ENCODE measurements at places on chromosomes 4 and X.

DNA sequence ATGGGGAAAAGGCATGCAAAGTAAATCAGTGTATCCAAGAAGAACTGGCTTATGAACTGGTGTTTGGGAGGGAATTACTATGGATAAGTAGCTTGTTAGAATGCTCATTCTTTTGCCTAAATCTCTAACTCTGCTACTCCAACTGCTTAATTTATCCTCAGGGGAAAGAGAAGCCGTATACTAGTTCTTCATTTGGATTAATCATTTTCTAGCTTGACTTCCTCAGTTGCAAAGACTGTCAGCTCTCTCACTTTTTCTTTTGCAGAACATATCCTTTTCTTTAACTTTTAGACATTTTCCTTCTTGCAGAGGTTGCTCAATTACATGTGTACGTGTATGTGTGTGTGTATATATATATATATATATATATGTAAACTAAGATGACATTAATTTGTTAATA, 21.9 kb downstream of the GPRIN3 start:
- no peak for DNase-seq
- H3K4me3 ChIP-seq = peak overlapping the region; percentile 19
- peak overlapping the region; percentile 57 for H3K27ac ChIP-seq
- no peaks in the 10 kb centered on the region for H3K27me3 ChIP-seq
- H3K36me3 ChIP-seq = peaks cover 35% of the 10 kb centered on the region
- H3K4me1 ChIP-seq = peaks cover 94% of the 10 kb centered on the region

DNA sequence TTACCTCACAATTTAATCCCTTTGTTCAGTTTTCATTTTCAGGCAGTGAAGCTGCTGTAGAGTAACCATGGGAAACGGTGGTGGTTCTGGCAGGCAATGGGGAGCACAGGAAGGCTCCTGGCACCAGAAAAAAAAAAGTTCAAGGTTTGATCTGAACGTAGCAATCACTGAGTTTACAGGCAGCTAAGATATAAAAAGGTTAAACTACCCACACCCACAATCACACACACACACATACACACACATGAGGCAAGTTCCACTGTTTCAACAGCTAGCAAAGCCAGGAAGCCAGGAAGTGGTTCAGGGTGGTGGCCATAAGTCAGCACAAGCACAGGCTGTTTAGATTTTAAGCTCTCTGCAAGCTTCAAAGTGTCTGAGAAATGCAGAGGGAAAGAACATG, at the start of gene SULT1B1:
Gene SULT1B1 (minus strand): TSS at position 166 of the 400 bp plus-strand sequence. CDS start 5,403 bp downstream, outside the sequence.
- H3K4me3 ChIP-seq = peak within 1 kb of the TSS; percentile 84
- H3K27ac ChIP-seq = peak within 1 kb of the TSS; percentile 97

DNA sequence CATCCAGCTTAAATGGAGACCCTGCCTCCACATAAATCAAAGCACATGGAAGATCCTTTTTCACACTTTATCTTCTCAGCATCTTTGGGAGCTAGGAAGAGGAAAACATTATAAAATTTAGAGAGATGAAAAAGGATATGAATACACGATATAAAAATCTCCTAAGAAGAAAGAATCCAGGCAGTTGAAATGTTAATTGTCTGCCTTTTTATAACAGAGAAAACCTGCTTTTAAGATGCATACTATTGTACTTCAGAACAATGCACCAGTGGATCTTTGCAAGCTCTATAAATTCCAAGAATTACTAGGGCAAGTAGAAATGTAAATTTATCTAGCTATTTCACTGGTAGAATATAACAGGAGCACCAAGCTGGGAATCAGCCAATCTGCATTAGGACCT, 300.3 kb upstream of the GALNT7 start:
- no peak overlapping the region for H3K4me3 ChIP-seq
- H3K27me3 ChIP-seq = peaks cover 2% of the 10 kb centered on the region
- no peaks in the 10 kb centered on the region for H3K4me1 ChIP-seq
- no peak for DNase-seq
- no peak overlapping the region for H3K27ac ChIP-seq
- H3K36me3 ChIP-seq = no peaks in the 10 kb centered on the region

GRCh38 chr4:63728480-63729177, 680.6 kb downstream of the TECRL start:
- no peaks in the 10 kb centered on the region for H3K36me3 ChIP-seq
- no peaks in the 10 kb centered on the region for H3K4me1 ChIP-seq
- no peak for DNase-seq
- no peak overlapping the region for H3K4me3 ChIP-seq
- no peak overlapping the region for H3K27ac ChIP-seq
- H3K27me3 ChIP-seq = no peaks in the 10 kb centered on the region

GRCh38 chr4:32929796-32930699, 2209.9 kb downstream of the PCDH7 start:
- no peak overlapping the region for H3K4me3 ChIP-seq
- no peaks in the 10 kb centered on the region for H3K27me3 ChIP-seq
- no peaks in the 10 kb centered on the region for H3K36me3 ChIP-seq
- DNase-seq = no peak
- no peaks in the 10 kb centered on the region for H3K4me1 ChIP-seq

- no peak for DNase-seq
- H3K4me3 ChIP-seq = no peak overlapping the region
- H3K27me3 ChIP-seq = no peaks in the 10 kb centered on the region
- no peaks in the 10 kb centered on the region for H3K36me3 ChIP-seq
These were observed 24.0 kb downstream of the TECRL start for GRCh38 chr4:64385220-64385619.

DNA sequence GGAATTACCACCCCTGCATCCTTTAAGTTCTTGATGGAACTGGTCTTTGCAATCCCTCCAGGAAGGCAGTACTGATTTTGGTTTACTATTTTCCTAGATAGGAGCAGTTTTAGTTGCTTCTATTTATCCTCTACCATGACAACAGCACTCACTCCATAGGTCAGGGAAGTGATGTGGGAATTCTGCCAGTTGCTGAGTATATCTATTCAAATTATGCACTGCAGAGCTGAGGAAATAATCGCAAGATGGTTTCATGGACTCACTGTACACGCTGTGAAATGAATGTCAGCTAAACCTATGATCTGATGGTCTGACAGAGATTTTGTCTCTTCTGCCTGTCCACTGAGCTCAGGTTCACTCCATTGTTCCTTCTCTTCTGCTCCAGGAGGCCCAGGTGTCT, 135.8 kb downstream of the FAAH2 start:
- no peaks in the 10 kb centered on the region for H3K4me1 ChIP-seq
- no peak overlapping the region for H3K27ac ChIP-seq
- no peak for DNase-seq
- H3K36me3 ChIP-seq = peaks cover 4% of the 10 kb centered on the region

- no peak overlapping the region for H3K4me3 ChIP-seq
- H3K27ac ChIP-seq = no peak overlapping the region
- DNase-seq = no peak
- H3K36me3 ChIP-seq = no peaks in the 10 kb centered on the region
- no peaks in the 10 kb centered on the region for H3K4me1 ChIP-seq
- H3K27me3 ChIP-seq = peaks cover 2% of the 10 kb centered on the region
These were observed 85.4 kb downstream of the SH3RF1 start for GRCh38 chr4:169185133-169185956.

- no peak overlapping the region for H3K27ac ChIP-seq
- no peaks in the 10 kb centered on the region for H3K36me3 ChIP-seq
- no peak for DNase-seq
- H3K27me3 ChIP-seq = no peaks in the 10 kb centered on the region
- H3K4me1 ChIP-seq = no peaks in the 10 kb centered on the region
These were observed 48.4 kb upstream of the PAK3 start for GRCh38 chrX:111047575-111047974.

GRCh38 chrX:37986893-37987292, 19.5 kb upstream of the SYTL5 start:
- H3K4me3 ChIP-seq = no peak overlapping the region
- no peaks in the 10 kb centered on the region for H3K36me3 ChIP-seq
- no peaks in the 10 kb centered on the region for H3K27me3 ChIP-seq
- no peaks in the 10 kb centered on the region for H3K4me1 ChIP-seq
- H3K27ac ChIP-seq = no peak overlapping the region

- no peak overlapping the region for H3K27ac ChIP-seq
- peaks cover 7% of the 10 kb centered on the region for H3K27me3 ChIP-seq
- DNase-seq = no peak
- H3K4me3 ChIP-seq = no peak overlapping the region
- no peaks in the 10 kb centered on the region for H3K36me3 ChIP-seq
These were observed 72.2 kb upstream of the STOX2 start for GRCh38 chr4:183832776-183833450.

GRCh38 chr4:81120055-81120454, 89.5 kb downstream of the BMP3 start:
- H3K4me1 ChIP-seq = no peaks in the 10 kb centered on the region
- H3K36me3 ChIP-seq = no peaks in the 10 kb centered on the region
- DNase-seq = no peak
- H3K27ac ChIP-seq = no peak overlapping the region
- H3K4me3 ChIP-seq = no peak overlapping the region

DNA sequence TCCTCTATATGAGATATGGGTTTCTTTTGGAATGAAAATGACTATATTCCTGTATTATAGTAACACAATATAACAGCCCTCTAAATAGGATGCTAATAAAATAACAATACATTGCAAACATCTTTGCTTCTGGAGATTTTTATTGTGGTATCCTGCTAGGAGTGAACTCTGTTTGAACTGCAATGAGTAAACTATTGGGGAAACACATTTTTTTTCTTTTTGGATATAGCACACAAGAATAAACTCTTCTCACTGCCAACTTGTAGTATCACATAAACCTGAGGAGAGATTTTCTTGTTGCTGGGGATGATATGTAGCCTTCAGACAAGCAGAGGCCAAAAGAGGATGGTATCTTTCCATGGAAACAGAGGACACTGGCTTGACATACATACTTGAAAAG, 238.2 kb downstream of the C4orf33 start:
- no peak overlapping the region for H3K27ac ChIP-seq
- no peak for DNase-seq
- no peaks in the 10 kb centered on the region for H3K27me3 ChIP-seq
- H3K4me1 ChIP-seq = no peaks in the 10 kb centered on the region

- no peak overlapping the region for H3K27ac ChIP-seq
- no peaks in the 10 kb centered on the region for H3K4me1 ChIP-seq
- H3K27me3 ChIP-seq = no peaks in the 10 kb centered on the region
- H3K4me3 ChIP-seq = no peak overlapping the region
These were observed 110.3 kb downstream of the UBE2NL start for GRCh38 chrX:143994206-143994605.

- no peak overlapping the region for H3K27ac ChIP-seq
- H3K4me1 ChIP-seq = peaks cover 16% of the 10 kb centered on the region
These were observed 42.2 kb upstream of the GUCY1A1 start for GRCh38 chr4:155624478-155624877.

- H3K4me3 ChIP-seq = no peak overlapping the region
- H3K27ac ChIP-seq = no peak overlapping the region
- no peaks in the 10 kb centered on the region for H3K4me1 ChIP-seq
- H3K27me3 ChIP-seq = no peaks in the 10 kb centered on the region
- no peak for DNase-seq
These were observed 200.9 kb downstream of the DACH2 start for GRCh38 chrX:86349115-86349514.

GRCh38 chrX:16202943-16203342, 35.7 kb downstream of the MAGEB17 start:
- peaks cover 3% of the 10 kb centered on the region for H3K27me3 ChIP-seq
- no peaks in the 10 kb centered on the region for H3K36me3 ChIP-seq
- no peak overlapping the region for H3K27ac ChIP-seq
- no peaks in the 10 kb centered on the region for H3K4me1 ChIP-seq
- no peak for DNase-seq
- H3K4me3 ChIP-seq = no peak overlapping the region

DNA sequence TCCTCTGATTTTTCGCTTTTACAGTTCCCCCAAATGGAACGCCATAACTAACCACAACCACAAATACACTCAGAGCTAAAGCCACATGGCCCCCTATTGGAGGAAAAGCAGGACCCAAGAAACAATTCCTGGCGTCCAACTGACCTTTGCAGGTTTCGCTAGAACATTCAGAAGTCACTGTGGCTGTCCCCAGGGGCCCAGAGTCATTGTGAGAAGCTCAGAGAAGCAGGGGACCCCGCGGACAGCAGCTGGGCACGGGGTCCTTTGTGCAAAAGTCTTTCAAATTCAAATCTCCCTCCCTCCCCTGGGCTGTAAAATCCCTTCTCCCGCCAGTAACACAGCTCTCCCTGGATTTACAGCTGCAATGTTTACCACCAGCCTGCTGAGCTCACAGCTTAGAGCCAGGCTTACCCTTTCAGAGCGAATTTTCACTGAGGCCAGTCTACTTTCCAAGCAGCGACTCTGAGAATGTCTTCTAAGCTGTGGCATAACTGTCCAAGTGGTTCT, 214.8 kb downstream of the CRLF2 start:
- H3K4me3 ChIP-seq = no peak overlapping the region
- no peak overlapping the region for H3K27ac ChIP-seq
- H3K36me3 ChIP-seq = no peaks in the 10 kb centered on the region
- no peaks in the 10 kb centered on the region for H3K27me3 ChIP-seq
- no peak for DNase-seq
- H3K4me1 ChIP-seq = no peaks in the 10 kb centered on the region

GRCh38 chrX:110944751-110945675, 149.4 kb upstream of the CHRDL1 start:
- H3K36me3 ChIP-seq = no peaks in the 10 kb centered on the region
- H3K27ac ChIP-seq = no peak overlapping the region
- H3K27me3 ChIP-seq = peaks cover 11% of the 10 kb centered on the region
- no peaks in the 10 kb centered on the region for H3K4me1 ChIP-seq
- DNase-seq = no peak

GRCh38 chr4:20395160-20395773, 143.6 kb downstream of the SLIT2 start:
- no peaks in the 10 kb centered on the region for H3K4me1 ChIP-seq
- H3K4me3 ChIP-seq = no peak overlapping the region
- H3K27me3 ChIP-seq = no peaks in the 10 kb centered on the region

- DNase-seq = no peak
- no peaks in the 10 kb centered on the region for H3K4me1 ChIP-seq
- no peak overlapping the region for H3K27ac ChIP-seq
- no peaks in the 10 kb centered on the region for H3K27me3 ChIP-seq
- H3K4me3 ChIP-seq = no peak overlapping the region
These were observed 359.2 kb downstream of the EPHA5 start for GRCh38 chr4:65311120-65311519.

- no peaks in the 10 kb centered on the region for H3K27me3 ChIP-seq
- no peak overlapping the region for H3K27ac ChIP-seq
- no peaks in the 10 kb centered on the region for H3K4me1 ChIP-seq
These were observed 28.6 kb upstream of the MAGEA11 start for GRCh38 chrX:149682956-149683947.

GRCh38 chr4:6418193-6418755, 54.1 kb downstream of the PPP2R2C start:
- no peak overlapping the region for H3K27ac ChIP-seq
- H3K36me3 ChIP-seq = no peaks in the 10 kb centered on the region
- no peak overlapping the region for H3K4me3 ChIP-seq
- DNase-seq = no peak
- no peaks in the 10 kb centered on the region for H3K4me1 ChIP-seq
- peaks cover 2% of the 10 kb centered on the region for H3K27me3 ChIP-seq

All from activated T-helper 1 cell treated with anti-CD3 and anti-CD28 coated beads, Interleukin-12 subunit alpha, Interleukin-12 subunit beta, Interleukin-2, Interleukin-4 antibody, amounts not matched to agents 30 ng/mL and 10 ng/mL and 1 ng/mL, durations not matched to agents 14 hours and 24 hours and 36 hours (primary cell).